CD4-positive, alpha-beta T cell treated with Interleukin-15 for 1 hour (primary cell): ENCODE measurements at places on chromosomes 11 and 22.

DNA sequence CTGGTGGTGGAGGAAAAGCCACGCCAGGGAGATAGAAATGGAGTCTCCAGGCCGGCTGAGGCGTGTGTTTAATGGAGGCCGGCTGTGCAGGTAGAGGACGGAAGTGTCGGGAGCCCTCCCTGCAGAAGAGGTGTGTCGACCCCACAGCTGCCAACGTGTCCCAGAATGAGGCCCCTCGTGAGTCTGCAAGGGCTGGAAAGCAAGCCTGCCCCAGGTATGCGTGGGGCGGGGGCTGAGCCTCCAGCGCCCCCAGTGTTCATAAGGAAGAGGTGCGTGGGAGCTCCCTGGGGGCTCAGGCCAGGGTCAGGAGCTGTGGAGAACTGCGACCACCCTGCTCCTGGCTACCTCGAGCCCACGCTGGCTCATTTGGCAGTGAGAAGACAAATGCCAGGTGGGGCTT, 38.0 kb upstream of the JAM3 start:
- no peak for DNase-seq

GRCh38 chr22:48746789-48747425, 1080.8 kb downstream of the BRD1 start:
- no peak for DNase-seq

GRCh38 chr11:121389651-121390050, 62.5 kb upstream of the SORL1 start:
- DNase-seq, result no peak

DNA sequence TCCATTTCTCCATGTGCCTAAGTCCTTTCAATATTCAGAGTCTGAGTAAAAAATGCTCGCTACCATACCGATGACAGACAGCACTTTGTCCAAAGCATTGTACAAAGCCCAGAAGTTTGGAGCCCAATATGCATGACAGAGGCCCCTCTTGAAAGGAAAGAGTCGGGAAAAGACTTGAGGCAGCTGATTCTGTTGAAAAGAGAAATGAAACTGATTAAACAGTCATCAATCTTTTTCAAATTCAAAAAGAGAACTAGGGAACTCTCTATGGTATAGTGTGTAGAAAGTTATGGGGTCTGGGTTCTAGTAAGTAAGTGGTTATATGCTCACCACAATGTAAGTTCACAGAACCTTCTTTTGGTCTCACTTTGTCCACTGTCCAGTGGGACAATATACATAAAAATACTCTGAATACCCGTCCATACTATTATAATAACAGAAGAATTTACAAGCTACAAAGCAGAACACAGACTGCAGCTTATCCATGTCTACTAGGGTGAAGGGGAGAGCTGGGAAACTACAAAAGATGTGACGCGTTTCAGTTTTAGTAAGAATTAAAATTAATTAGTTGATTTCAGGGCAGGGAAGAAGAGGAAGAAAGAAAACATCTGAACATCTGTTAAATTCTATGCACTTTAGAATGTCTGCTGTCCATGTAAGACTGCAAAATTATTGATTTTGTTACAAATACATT, 26.7 kb downstream of the ALG8 start:
- DNase-seq, result no peak

DNA sequence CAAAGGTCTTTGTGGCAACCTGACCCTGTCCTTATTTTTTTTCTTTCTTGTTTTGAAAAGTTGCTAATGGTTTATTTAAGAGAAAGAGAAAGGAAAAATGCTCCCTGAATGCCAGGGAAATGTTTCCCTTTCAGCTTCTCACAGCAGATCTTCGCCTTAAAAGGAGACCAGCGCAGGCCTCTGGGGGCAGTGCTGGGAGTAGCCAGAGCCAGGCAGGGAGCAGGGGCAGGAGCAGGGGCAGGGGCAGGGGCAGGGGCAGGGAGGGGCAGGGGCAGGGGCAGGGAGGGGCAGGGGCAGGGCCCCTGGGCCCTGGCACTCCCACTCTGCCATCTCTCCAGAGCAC, 5.1 kb downstream of the MOB2 start:
- no peak for DNase-seq

DNA sequence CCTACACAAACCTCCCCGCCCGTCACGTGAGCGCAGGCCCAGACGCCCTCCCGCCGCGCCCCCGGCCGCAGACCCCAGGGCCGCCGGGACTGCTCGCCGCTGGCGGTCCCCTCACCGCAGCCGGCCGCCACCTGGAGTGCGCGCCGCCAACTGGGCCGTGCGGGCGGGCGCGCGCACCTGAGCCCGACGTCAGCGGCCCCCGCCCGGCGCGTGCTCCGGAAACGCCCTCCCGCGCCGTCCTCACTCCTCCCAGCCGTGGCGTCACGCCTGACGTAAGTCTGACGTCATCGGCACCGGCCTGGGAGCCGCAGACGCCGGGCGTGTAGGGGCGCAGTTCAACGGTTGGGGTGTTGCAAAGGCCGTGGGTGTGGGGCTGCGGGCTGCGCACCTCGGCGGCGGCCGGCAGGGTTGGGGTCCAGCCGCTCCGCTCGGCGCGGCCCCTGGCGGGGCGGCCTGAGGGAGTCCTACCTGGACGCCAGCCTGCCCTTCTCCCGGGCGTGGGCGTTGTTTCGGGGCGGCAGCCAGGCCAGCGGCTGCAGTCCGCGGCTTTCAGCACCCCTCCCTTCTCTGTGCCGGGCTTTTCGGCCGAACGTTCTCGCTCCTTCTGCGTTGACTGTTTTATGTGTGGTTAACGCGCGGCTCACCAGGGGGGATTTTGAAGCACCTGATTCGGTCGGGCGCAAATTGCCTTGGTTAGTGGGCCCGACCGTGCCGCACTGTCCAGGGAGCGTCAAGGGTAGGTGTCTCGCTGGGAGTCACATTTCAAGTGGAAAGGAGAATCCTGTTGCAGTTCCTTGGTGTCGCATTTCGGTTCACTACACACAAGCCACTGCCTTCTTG, at the start of gene JOSD1:
JOSD1 (minus strand) TSS at position 155 of the 840 bp plus-strand sequence. CDS start 956 bp downstream, outside the sequence.
- peak; percentile 97 for DNase-seq

DNA sequence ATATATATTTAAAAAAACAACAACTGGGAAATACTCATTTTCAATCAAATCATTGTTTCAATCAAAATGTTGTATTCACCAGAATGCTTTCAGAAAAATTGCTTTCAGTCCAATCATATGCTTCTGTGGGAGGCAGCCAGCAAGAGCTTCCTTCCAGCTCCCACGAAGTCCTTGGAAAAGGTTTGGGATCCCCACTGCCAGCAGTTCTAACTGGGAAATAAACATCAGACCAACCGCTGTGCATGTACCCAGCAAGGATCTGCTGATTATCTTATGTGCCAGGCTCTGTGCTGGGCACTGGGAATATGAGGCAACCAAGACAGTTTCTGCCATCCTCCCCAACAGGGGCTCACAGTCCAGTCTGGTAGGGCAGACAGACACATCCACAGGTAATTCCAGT, 10.8 kb downstream of the RPS13 start:
- no peak for DNase-seq

GRCh38 chr11:37786214-37786755, 1188.2 kb upstream of the RAG2 start:
- DNase-seq, result no peak

GRCh38 chr11:35927682-35928081, 16.2 kb upstream of the LDLRAD3 start:
- DNase-seq, result peak; percentile 62

GRCh38 chr22:23062616-23063538, 7.4 kb upstream of the GNAZ start:
- DNase-seq, result peak; percentile 7

DNA sequence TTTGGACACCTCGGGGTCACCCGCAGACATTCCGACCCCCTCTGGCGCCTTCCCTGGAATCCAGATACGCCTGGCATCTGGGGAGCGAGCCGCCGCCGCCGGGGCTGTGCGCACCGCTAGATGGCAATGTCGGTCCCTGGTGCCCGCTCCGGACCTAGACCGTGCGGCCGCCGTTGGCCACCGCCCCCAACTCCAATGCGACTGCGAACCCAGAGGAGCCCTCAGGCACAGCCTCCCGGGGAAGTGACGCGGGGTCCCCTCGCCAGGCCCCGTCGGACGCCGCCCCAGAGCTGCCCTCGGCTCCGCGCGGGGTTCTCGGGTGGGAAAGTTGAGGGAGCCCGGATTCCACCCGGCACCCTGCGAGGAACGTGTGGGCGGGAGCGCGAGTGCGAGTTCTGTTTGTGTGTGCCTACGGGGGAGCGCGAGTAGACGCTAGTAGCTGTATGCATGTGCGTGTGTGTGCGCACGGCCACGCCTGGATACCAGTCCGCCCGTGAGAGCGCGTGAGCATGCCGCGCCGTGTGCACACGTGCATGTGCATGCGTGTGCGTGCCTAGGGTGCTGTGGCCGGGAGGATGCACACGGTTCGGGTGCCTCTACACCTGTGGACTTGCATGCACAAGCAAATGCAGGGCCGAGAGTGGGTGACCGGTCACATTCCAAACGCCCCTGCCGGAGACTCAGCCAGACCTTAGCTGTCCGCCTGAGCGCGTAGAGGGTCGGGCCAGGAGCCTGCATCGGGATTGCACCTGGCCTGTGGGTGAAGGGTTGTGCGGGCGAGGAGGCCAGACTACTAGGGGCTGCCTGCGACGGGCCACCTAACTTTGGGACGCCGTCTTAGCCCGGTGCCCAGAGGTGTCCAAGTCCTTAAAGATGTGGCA, 1.9 kb downstream of the CHRM4 start:
- DNase-seq, result no peak

- peak; percentile 80 for DNase-seq
These were observed 6.6 kb upstream of the CDC42BPG start for GRCh38 chr11:64850979-64851567.

- DNase-seq, result peak; percentile 62
These were observed at the start of gene JHY for GRCh38 chr11:122882189-122882856. TSS of gene JHY (plus strand) at chr11:122882759. CDS start at chr11:122885850, 3,091 bp downstream.

DNA sequence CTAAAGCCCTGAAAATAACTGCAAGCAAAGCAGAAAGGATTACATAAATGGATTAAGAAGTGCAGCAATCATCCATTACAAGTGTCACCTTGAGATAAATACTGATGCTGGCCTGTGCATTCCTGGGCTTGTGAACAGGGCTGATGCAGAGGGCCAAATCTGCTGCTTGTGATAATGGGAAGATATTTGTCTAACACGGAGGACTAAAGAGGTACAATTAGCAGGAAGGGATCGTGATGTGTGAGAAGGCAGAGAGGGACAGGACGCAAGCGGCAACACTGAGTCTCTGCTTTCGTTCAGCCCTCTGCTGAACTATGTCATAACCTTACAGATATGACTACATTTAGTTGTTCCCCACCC, 107.7 kb upstream of the DDI1 start:
- DNase-seq, result no peak

GRCh38 chr22:21652547-21653545, 10.7 kb downstream of the SDF2L1 start:
- DNase-seq, result no peak

GRCh38 chr11:3825473-3826154, 15.1 kb downstream of the RHOG start:
- DNase-seq, result no peak

DNA sequence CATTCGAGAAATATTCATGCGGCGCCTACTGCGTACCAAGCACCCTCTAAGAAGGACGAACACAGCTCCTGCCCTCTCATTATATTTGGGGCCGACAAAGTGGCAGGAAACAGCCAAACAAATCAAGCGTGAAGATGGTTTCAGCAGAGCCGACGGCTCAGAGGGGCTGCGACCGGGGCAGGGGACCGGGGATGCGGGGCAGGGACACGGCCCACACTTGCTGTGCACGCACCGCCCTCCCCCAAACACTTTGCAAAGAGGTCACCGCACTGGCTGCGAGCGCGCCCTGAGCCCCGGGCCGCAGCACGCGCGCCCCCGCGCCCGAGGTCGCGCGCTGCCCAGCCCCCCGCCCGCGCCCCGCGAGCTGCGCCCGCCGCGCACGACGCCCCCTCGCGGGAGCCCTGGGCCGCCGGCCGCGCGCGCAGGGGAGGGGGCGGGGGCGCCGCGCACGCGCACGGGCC, 255 bp upstream of the SYNGR1 start:
- peak; percentile 41 for DNase-seq

GRCh38 chr11:20029193-20029592, 131.1 kb downstream of the DBX1 start:
- no peak for DNase-seq

- DNase-seq, result no peak
These were observed 993.7 kb downstream of the OPCML start for GRCh38 chr11:132538642-132539041.
